ENCODE measurements at places on chromosomes 3 and 15.

GRCh38 chr3:53426918-53427317 is 67.5 kb upstream of the CACNA1D start:
- DNase-seq, result no peak

GRCh38 chr15:78193731-78194567 is 40.4 kb downstream of the ACSBG1 start:
- DNase-seq, result no peak

DNA sequence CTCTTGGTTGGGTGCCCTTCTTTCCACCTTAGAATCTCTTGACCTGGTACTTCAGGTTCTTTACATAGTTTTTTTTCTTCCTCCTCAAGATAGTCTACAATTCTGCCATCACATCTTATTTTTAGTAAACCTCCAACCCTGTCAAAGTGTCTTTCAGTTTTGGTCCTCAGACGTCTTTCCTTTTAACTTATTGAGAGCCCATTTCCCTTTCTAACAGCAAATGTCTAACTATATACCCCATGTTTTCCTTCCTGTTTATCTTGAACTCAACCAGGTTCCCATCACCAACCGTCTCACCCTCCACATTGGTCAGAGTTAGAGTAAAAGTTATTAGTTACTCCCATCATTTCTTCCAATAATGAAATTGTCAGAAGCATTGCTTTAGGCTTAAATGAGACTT is 10.4 kb downstream of the KBTBD12 start:
- no peak for DNase-seq

DNA sequence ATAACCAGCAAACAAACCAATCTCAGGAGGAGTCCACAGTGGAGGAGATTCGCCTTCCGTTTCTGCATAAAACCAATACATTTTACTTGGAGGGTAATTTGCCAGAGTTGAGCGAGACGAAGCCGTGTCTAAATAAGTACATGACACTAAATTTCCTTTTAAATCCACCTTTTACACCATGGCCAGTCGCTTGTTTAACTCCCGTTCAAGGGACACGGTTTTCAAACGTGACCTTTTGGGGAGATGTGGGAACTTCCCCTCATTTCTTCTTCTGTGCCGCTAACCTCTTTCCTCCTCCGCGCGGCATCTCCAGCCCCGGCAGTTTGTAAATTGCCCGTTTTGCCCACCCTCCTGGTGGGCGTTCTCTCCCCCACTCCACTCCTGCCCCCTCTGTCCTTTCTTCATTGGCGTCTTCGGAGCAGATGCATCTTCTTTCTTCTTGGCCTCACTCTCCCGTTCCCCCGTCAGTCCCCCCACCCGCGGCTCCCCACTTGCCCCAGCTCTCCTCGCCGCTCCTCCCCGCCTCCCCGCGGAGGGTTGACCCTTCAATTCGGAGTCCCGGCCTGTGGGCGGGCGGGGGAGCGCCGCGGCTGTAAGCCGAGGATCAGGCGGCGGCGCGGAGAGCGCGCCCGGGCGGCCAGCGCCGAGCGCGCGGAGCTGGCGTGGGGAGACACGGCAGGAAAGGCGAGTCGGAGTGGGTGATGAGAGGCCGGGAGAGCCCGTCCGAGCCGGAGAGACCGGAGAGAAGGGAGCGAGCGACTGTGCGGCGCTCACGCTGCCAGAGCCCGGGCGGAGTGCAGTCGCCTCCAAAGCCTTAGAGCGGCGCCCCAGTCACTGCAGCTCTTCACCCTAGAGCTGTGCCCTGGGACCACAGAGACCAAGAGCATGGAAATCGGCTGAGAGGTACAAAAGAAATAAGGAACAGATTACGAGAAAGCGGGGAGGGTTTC is at the start of gene NLGN1:
Gene NLGN1, plus strand, starts transcription at position 584 of the 950 bp plus-strand sequence.
- no peak for DNase-seq
